ENCODE measurements at places on chromosomes 13 and 19. TPM values are rescaled to one million over a fixed set of nuclear protein-coding genes. Genes with fewer than 3 reads are reported as not detected.

The SIGLEC11 gene
- total RNA-seq: not detected

The OR7C1 gene
- not detected for total RNA-seq

The LSR gene
- not detected for total RNA-seq

The ZFP82 gene
- 12.6 TPM for total RNA-seq

The GNG7 gene
- total RNA-seq: 0.65 TPM

The KLK3 gene
- not detected for total RNA-seq

The LAIR1 gene
- total RNA-seq: not detected

The WDR62 gene
- 10.1 TPM for total RNA-seq

The CYP4F8 gene
- not detected for total RNA-seq

The DUXA gene
- not detected for total RNA-seq

The ACP5 gene
- total RNA-seq: 0.09 TPM

The YJEFN3 gene
- total RNA-seq: 0.45 TPM

The CKM gene
- not detected for total RNA-seq

The DCLK1 gene
- 80.0 TPM for total RNA-seq

The SOX1 gene
- total RNA-seq: not detected

The ZNF763 gene
- 3.4 TPM for total RNA-seq

The MYO16 gene
- total RNA-seq: 0.16 TPM

The PLEKHF1 gene
- total RNA-seq: 49.8 TPM

The RPL21 gene
- total RNA-seq: 2,034 TPM

The EPS8L1 gene
- 0.63 TPM for total RNA-seq

The ATP4A gene
- total RNA-seq: not detected

The CACNA1A gene
- 42.8 TPM for total RNA-seq

The HPN gene
- not detected for total RNA-seq

The IRS2 gene
- total RNA-seq: 15.2 TPM

The OR7D2 gene
- total RNA-seq: not detected

The UBAC2 gene
- 17.8 TPM for total RNA-seq

The CACNG7 gene
- 1.9 TPM for total RNA-seq

The EML2 gene
- total RNA-seq: 23.4 TPM

The CASP14 gene
- total RNA-seq: not detected

The TMPRSS9 gene
- not detected for total RNA-seq

The ZNF738 gene
- total RNA-seq: 2.9 TPM

The ZNF766 gene
- total RNA-seq: 12.8 TPM

The MCF2L gene
- 8.0 TPM for total RNA-seq

Data from fibroblast of the aortic adventitia (primary cell).